Fibroblast of lung (primary cell): ENCODE measurements at places on chromosomes 7 and 10. TPM values are rescaled to one million over a fixed set of nuclear protein-coding genes. Genes with fewer than 3 reads are reported as not detected.

- no peaks in the 10 kb centered on the region for H3K4me1 ChIP-seq
- peak overlapping the region; percentile 67 for H3K4me3 ChIP-seq
- H3K27ac ChIP-seq: no peak overlapping the region
- peaks cover 9% of the 10 kb centered on the region for H3K27me3 ChIP-seq
Measured at GRCh38 chr10:11018432-11018841, 765 bp downstream of the CELF2 start.

GRCh38 chr7:133355822-133356221 is 102.9 kb downstream of the EXOC4 start:
- no peak for DNase-seq
- H3K27ac ChIP-seq: no peak overlapping the region

- no peak overlapping the region for H3K4me3 ChIP-seq
- no peaks in the 10 kb centered on the region for H3K27me3 ChIP-seq
- no peaks in the 10 kb centered on the region for H3K4me1 ChIP-seq
- no peaks in the 10 kb centered on the region for H3K36me3 ChIP-seq
Measured at GRCh38 chr7:81871606-81872265, 101.9 kb upstream of the HGF start.

DNA sequence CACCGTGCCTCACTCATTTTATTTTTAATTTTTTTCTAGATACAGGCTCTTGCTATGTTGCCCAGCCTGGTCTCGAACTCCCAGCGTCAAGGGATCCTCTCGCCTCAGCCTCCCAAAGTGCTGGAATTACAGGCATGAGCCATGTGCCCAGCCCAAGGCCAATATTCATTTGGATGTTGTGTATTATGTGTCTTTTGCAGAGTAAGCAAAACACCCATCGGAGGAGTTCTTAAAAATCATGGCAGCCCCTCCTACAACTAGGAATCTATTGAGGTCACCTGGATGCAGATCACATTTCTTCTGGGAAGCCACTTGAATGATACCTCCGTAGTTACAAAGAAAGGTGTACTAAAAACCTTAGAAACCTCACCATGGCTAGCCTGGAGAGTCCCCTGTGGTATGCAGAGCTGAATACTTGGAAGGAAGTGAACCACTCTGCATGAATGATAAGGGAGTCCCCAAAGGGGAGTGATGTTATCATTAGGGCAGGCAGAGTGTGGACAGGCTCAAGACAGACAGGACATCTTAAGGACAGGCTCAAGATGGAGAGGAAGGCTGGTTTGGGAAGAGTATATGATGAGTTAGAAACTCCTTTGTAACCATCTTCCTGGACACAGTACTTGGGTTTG is 185.7 kb downstream of the TAX1BP1 start:
- H3K27ac ChIP-seq: no peak overlapping the region
- DNase-seq: no peak
- peaks cover 4% of the 10 kb centered on the region for H3K4me1 ChIP-seq
- no peaks in the 10 kb centered on the region for H3K27me3 ChIP-seq
- H3K36me3 ChIP-seq: no peaks in the 10 kb centered on the region

The COL28A1 gene
- 0.01 TPM in 1 of 2 replicates, not detected in the other for polyA plus RNA-seq

GRCh38 chr7:112185005-112185834 is 21.0 kb downstream of the DOCK4 start:
- H3K27me3 ChIP-seq: no peaks in the 10 kb centered on the region
- no peak overlapping the region for H3K27ac ChIP-seq
- no peak for DNase-seq
- H3K4me3 ChIP-seq: no peak overlapping the region

The CRYGN gene
- 0.02 and 0.07 TPM in 2 replicates for polyA plus RNA-seq

DNA sequence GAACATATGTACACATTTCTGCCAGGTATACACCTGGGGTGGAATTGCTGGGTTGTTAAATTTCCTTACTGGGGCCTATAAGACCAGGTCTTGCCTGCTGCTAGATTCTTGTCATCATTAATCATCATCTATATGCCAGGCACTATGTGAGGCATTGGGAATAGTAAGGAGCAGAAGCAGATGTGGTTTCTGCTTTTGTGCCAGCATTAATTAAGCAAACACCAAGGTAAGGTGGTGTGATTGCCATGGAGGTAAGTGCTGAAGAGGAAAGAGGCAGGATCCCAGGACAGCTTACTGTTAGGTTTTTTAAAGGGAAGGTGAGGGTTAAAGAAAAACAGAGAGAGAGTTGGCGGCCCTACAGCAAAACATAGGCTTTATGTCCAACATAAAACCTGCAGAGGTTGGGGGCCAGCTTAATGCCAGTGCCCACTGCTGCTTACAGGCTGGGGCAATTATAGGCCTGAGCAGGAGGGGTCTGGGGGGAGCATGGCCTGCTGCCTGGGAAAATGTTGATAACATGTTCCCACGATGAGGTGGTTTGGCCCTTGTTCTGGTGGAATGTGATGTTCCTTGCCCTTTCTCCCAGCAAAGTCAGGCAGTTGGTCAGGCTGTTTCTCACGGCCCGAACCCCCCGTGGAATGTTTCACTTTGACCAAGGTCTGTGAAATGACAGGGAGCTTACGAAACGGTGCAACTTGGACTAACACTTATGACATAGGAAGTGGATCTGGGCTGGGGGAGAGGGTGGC is 93.9 kb downstream of the RBM20 start:
- peak; percentile 18 for DNase-seq
- H3K27ac ChIP-seq: no peak overlapping the region
- no peaks in the 10 kb centered on the region for H3K4me1 ChIP-seq
- peaks cover 11% of the 10 kb centered on the region for H3K27me3 ChIP-seq
- no peaks in the 10 kb centered on the region for H3K36me3 ChIP-seq
- H3K4me3 ChIP-seq: no peak overlapping the region

The ARPC1B gene
- 245 and 408 TPM in 2 replicates for polyA plus RNA-seq

- H3K27ac ChIP-seq: no peak within 1 kb of the TSS
- H3K4me1 ChIP-seq: no peaks in the 10 kb centered on the region
- peaks cover 23% of the 10 kb centered on the region for H3K27me3 ChIP-seq
Measured at GRCh38 chr7:45888185-45888992, at the start of gene IGFBP1. IGFBP1 (plus strand) TSS chr7:45888488; CDS start chr7:45888653, 165 bp downstream.

- no peak overlapping the region for H3K4me3 ChIP-seq
- no peaks in the 10 kb centered on the region for H3K4me1 ChIP-seq
- DNase-seq: no peak
Measured at GRCh38 chr10:81145975-81146374, 608.3 kb downstream of the SH2D4B start.

DNA sequence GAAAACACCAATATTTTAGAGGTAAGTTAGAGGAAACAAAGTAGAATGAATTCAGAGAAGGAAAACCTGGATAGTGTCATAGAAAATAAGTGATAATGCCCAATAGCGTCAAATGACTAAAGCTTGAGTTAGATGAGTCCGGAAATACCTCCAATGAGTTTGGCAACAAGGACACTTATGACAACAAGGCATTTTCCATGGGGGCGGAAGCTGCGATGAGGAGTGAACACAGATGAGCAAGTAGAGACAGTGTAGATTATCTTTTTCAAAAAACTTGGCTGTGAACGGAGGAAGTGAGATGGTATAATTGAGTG is 383 bp upstream of the R3HCC1L start:
- peak; percentile 6 for DNase-seq
- H3K27me3 ChIP-seq: peaks cover 2% of the 10 kb centered on the region
- H3K4me3 ChIP-seq: peak overlapping the region; percentile 90
- no peak overlapping the region for H3K27ac ChIP-seq
- peaks cover 2% of the 10 kb centered on the region for H3K4me1 ChIP-seq

The LRRC4 gene
- polyA plus RNA-seq: 0.20 and 0.96 TPM in 2 replicates

DNA sequence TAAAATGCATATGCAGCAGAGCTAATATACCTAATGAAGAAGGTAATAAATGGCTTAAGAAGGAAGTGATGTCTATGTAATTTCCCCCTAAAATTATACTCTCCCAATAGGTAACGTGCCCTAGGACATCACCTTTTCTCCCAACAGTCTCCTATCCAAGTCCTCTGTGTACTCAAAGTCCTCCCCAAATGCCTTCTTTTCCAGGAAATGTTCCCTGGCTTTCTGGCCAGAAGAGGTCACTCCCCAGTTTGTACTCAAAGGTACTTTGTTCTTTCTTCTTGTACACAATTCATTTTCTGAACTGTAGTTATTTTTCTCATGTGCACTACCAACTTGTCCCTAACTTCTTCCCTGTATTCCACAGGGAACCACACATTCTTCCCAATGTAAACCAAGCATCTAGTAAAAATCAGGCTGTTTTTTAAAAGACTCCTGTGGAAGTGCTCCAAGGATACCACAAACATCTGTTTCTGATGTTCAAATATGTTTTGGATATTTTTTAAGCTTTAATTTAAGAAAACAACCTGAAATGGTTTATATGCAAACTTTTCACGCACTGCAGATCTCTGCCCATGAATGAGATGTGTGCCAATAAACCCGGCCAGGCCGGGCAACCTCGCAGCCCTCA is 262.3 kb upstream of the KLF14 start:
- no peak overlapping the region for H3K4me3 ChIP-seq
- no peaks in the 10 kb centered on the region for H3K27me3 ChIP-seq
- peak overlapping the region; percentile 68 for H3K27ac ChIP-seq
- no peaks in the 10 kb centered on the region for H3K36me3 ChIP-seq
- no peak for DNase-seq

The ENO4 gene
- polyA plus RNA-seq: 0.05 and 0.18 TPM in 2 replicates

The UCN3 gene
- not detected in 2 replicates for polyA plus RNA-seq

GRCh38 chr7:91636129-91636724 is 244.3 kb downstream of the MTERF1 start:
- H3K36me3 ChIP-seq: no peaks in the 10 kb centered on the region
- no peak overlapping the region for H3K27ac ChIP-seq
- no peak for DNase-seq

- H3K4me1 ChIP-seq: no peaks in the 10 kb centered on the region
- H3K4me3 ChIP-seq: no peak overlapping the region
- no peaks in the 10 kb centered on the region for H3K36me3 ChIP-seq
- no peak for DNase-seq
- H3K27ac ChIP-seq: no peak overlapping the region
- no peaks in the 10 kb centered on the region for H3K27me3 ChIP-seq
Measured at GRCh38 chr7:64867863-64868440, 35.1 kb upstream of the ZNF273 start.

DNA sequence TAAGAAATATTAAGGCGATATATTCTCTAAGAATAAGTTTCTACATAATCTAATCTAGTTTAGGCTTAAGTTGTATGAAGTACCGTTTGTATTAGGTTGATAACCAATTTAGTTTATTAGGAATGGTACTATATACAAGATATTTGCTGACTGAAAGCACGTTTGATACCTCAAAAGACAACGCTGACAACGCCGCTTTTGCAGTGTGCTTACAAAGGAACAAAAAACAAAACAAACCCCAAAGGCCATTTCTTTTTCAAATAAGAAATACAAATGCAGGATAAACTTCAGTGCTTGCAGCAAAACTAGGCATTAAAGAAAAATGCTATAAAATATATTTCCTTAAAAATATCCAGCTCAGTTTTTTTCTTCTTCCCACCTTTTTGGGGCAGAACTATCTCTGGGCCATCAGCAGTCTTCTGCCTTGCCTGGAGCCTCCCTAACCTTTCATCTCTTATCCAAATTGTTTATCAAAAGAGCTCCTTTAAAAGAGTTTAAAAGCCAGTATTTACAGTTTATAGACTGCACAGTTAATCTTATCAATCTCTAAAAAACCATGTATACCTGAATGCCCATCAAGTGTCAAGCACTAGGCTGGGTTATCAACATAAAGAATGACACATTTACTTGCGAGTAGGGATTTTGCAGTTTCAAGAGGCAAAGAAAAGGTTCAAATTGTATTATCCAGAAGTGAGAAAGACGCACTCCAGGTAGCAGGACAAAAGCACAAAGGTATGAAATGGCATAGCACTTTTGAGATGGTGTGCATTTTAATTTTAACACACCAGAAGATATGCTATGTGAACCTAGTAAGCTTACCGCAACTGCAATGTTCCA is 4.1 kb upstream of the KMT2E start:
- no peak for DNase-seq
- peak overlapping the region; percentile 79 for H3K4me3 ChIP-seq
- peak overlapping the region; percentile 100 for H3K27ac ChIP-seq
- H3K36me3 ChIP-seq: peaks cover 4% of the 10 kb centered on the region

The SPOCK2 gene
- polyA plus RNA-seq: 0.02 and 0.06 TPM in 2 replicates

DNA sequence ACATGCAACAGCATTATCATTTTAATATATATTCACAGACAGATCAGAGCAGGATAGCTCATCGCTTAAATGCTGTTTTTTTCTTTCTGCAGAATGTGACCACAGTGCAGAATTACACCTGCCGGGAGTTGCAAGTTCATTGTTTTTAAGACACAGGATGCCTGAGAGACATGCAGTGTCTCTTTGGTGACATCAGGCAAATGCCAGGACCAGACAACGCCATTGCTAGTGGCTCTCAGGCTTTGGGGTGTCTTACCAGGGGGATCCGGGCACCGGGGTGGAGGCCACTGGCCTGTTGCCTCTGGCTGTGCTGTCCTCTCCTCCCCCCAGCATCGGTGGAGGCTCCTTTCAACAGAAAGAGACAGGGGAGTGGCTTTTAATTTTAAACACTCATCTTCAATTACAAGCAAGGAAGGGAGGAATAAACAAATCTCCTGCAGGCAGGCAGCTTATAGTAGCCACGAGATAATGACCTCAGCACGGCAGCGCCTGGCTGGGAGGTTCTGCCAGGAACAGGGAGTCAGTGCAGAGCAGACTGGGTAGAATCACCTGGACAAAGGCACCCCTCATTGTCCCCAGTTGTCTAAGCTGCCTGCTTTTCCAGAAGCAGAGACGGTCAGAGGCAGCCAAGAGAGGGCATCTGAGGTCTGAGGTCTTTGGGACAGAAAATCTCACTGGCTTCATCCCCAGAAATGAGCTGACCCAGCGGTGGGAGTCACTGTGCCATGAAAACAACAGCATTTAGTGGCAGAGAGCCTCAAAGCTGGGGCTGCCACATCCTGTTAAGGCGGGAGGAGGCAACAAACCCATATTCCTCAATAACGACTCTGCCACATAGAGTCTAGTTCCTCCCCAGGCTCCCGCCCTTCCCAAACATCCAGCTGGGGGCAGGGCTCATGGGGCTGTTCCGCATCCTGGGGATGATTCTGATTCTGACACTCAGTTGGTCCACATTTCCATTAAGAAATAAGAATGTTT is 148.4 kb downstream of the TCERG1L start:
- H3K27me3 ChIP-seq: no peaks in the 10 kb centered on the region
- H3K4me3 ChIP-seq: no peak overlapping the region
- no peak for DNase-seq
- H3K36me3 ChIP-seq: no peaks in the 10 kb centered on the region
- H3K4me1 ChIP-seq: no peaks in the 10 kb centered on the region

DNA sequence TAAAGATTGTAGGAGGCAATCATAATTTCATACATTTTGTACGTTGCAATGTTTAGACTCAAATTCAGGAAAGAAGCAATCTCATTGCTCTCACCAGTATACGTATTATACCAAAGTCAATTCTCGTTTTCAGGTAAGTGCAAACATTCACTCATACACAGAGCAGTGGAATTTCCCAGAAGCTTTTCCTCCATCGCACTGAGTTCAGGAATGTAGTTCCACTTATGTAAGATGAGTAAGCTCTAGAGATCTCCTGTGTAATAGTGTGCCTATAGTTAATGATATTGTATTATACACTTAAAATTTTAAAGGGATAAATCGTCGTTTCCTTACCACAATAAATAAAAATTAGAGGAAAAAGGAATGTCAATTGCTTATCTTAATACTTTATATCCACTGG is 470.8 kb upstream of the KCND2 start:
- no peaks in the 10 kb centered on the region for H3K36me3 ChIP-seq
- no peaks in the 10 kb centered on the region for H3K27me3 ChIP-seq
- DNase-seq: peak; percentile 9
- H3K27ac ChIP-seq: no peak overlapping the region
- H3K4me3 ChIP-seq: no peak overlapping the region
- H3K4me1 ChIP-seq: no peaks in the 10 kb centered on the region
